Heart left ventricle (tissue), 16 donors: ENCODE measurements at places on chromosomes 7 and 10.

GRCh38 chr7:50281680-50282445, 22.7 kb upstream of the IKZF1 start:
- DNase-seq = peak; percentile 17

- no peak for DNase-seq
Measured at GRCh38 chr10:62166331-62167131, 102.1 kb downstream of the RTKN2 start.

GRCh38 chr7:12670743-12671520, 16.5 kb upstream of the ARL4A start:
- no peak for DNase-seq

DNA sequence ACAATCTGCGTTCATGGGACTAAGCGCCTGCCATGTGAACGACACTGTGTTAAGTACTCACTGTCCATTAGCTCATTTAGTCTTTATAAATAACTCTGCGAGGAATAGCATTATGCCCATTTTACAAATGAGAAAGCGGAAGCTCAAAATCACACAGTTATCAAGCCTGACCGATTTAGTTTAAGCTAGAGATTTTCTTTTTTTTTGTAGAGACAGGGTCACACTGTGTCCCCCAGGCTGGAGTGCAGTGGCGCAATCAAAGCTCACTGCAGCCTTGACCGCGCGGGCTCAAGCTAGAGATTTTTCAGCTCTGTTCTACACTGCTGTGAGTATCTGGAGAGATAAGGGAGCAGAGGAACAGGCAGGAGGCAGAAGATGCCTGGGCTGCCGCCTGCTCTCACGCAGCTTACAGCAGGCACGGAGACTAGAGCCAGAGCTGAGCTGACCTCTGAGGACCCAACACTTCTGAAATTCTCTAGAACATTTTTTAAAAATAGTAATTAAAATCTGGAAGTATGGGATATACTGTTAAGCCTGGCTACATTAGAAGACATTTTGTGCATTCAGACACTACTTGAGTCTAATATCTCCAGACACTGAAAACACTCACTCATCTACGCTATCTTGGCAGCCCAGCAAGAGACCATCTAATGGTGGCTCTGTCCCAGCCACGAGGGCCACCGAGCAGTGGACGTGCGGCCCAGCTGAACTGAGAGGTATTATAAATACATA, 38.7 kb downstream of the GNA12 start:
- peak; percentile 75 for DNase-seq

- peak; percentile 60 for DNase-seq
Measured at GRCh38 chr7:130356121-130356875, 11.7 kb downstream of the CPA5 start.

DNA sequence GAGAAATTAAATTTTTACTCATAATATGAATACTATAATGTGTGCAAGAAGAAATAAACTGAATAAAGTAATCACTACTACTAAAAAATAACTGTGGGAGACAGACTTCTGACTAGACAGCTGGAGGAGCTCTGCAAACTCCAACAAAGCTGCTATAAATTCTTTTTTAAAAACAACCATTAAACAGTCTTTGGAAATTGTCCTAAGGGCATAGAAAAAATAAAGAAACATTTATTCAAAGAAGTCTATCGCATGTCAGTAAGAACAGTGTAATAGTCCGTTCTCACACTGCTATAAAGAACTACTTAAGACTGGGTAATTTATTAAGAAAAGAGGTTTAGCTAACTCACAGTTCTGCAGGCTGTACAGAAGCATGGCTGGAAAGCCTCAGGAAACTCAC, 56.0 kb downstream of the ZPBP start:
- DNase-seq = no peak

GRCh38 chr7:15508258-15508657, 53.6 kb downstream of the AGMO start:
- DNase-seq = no peak

- peak; percentile 42 for DNase-seq
Measured at GRCh38 chr7:101094791-101095375, 9.6 kb downstream of the TRIM56 start.
